Stimulated activated CD4-positive, alpha-beta T cell treated with anti-CD3 and anti-CD28 coated beads, Interleukin-12 subunit alpha, Interleukin-12 subunit beta, amount 100 ng/mL, for 4 hours (primary cell): ENCODE measurements at places on chromosomes 12 and 14.

DNA sequence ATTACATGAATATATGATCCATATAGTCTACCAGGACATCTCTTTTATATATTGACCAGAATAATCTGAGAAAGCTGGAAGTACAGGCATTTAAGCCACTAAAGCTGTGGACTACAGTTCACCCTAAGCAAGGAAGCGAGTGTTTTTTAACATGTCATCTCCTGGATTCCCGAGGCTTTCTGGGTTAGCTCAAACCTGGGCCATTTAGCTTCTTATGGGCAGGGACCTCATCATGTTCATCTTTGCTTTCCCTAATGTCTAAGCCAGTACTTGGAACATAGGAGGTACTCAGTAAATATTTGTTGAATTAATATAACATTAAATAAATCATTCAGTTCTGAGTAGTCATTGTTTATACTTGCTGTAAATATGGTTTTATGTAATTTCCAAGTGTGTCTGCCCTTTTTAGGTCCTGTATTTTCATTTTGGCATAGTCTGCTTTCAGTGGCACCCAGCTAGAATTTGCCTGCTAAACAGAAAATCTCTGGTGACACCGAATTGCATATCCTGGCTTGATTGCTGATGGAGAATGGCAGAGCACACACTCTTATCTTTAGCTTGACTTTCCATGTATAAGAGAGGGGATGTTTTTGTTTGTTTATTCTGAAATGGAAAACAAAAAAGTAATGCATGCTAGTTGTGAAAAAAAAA, 344.5 kb downstream of the ZFP36L1 start:
- DNase-seq = no peak

DNA sequence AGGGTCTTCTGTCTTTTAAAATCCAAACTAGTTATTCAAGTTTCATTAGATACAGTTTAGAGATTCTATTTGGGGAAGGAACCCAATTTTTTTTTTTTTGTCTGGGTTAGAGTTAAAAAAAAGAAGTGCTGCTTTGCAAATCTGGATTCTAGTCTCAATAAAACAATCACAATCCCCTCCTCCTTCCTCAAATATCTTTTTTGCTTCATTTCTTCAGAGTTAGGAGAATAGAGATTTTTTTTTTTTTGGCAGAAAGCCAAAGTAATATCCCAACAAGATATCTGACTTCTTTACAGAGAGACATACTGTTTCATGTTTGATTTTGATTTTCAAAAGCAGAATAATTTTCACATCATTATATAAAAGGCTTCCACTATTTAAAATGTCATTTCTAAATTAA, 201.9 kb downstream of the FOXN3 start:
- no peak for DNase-seq

DNA sequence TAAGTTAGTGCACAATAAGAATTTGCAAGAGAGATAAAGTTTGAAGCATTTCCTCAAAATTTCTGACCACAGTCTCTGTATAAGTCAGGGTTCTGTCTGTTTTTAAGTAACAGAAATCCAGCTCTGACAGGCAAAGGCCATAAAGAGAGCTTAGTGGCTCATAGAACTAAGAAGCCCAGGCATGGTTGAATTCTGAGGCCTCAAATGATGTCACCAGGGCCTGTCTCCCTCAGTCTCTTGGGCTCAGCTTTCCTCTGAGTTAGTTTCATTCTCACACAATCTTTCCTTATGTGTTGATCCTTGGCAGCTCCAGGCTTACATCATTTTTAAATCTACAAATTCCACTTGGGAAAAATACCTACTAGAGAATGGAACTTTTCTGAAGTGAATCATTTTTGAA, 173.4 kb upstream of the ATP2B1 start:
- DNase-seq = no peak

GRCh38 chr12:49413796-49414195, 46.5 kb downstream of the SPATS2 start:
- DNase-seq = no peak

DNA sequence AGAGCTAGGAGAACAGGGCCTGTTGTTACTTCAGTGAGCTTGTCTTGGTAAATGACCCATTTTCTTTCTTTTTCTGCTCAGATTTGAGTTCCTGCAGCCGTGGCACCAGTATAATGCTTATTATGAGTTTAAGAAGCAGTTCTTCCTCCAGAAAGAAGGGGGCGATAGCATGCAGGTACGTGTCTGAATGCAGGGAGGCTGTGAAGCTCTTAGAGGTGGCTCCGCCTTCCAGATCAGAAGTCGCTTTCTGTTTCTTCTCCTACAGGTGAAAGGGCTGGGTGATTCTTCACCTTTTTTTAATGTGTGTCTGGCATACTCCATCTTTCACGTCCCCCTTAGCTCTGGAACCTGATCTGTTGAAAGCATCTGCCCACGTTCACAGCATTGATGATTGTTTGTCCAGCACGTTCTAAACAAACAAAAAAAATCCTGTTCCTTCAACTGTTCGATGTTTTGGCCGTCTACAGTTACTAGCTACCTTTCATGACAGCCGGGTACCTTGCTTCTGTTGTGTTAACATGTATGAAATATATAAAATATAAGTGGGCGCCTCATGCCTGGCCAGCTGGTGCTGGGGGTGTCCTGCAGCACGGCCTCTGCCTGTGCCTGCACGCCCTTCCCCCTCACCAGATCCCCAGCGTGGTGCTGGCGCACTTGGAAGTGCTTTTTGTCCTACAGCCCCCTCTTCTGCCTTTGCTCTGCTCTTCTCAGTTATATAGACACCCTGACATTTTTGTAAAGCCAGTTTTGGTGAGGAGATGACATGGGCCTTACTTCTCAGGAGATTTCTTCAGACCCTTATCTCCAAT, 44.6 kb downstream of the SFSWAP start:
- no peak for DNase-seq

GRCh38 chr12:123720141-123720814, 8.1 kb downstream of the ATP6V0A2 start:
- DNase-seq = no peak

DNA sequence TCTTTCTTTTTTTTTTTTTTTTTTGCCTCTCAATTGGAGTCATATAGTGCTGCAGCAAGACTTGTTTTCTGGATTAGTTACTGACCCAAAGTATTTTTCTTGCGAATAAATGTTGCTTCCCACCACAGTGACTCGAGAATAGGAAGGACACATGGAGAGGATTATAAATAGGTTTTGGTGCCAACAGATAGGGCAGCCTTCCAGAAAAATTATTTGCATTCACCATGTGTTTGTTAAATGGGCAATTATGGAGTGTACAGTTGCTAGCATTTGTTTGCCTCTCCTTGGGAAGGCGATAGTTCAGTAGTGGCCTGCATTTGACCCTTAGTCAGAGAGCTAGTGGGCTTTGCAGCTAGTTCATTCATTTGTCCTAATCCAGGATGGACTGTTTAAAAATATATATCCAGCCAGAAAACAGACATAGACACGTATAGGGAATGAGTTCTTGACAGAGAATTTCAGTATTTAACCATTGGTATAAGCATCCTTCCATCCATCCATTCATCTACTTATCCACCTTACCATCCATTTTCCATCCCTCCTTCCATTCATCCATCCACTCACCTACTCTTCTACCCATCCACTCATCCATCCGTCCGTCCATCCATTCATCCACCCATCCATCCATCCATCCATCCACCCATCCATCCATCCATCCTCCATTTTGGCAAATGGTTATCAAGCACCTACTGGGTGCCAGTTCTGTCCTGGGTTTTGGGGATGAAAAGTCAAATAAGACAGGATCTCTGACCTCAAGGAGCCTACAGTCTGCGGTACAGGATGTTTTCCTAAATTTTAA, 67.5 kb downstream of the CHST11 start:
- no peak for DNase-seq

- no peak for DNase-seq
These were observed 693.0 kb downstream of the LRFN5 start for GRCh38 chr14:42299692-42300091.

- DNase-seq = no peak
These were observed 7.1 kb downstream of the SETD1B start for GRCh38 chr12:121810833-121811433.

GRCh38 chr12:109879351-109880042, 844 bp downstream of the GLTP start:
- no peak for DNase-seq

DNA sequence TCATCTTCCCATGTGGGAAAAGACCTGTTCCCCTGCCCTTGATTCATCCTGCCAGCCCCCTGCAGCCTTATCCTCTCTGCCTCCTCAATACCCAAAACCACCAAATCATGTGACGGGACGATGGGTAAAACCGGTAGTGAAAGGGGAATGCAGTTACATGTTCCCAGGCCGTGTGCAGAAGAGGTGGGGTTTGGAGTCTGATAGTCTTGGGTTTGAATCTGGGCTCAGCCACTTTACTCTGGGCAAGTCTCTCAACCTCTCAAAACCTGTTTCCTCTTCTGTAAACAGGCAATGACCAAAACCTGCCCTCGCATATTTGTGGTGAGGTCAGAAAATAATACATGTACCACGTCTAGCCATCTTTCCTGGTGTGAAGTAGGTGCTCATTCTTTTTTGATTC, 123.0 kb downstream of the PLXNC1 start:
- no peak for DNase-seq

DNA sequence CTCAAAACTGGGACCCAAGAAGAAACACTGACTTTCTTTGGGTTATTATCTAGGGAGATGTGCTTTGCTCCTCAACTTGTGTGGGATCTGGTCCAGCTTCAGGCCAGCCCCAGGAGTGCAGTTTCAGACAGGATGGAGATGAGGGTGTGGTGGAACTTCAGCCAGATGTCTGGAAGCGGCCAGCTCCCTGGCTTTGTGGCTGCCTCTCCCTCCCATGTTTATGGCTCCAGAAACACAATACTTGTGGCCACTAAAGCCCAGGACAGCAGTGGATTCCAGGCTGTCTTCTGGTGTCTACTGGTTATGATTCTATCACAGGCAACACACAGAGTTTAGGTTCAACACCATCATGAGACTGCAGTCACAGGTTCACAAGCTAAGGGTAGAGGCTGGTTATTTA, 44.2 kb upstream of the EMP1 start:
- no peak for DNase-seq

- no peak for DNase-seq
These were observed 16.2 kb downstream of the PYGL start for GRCh38 chr14:50928002-50928635.

GRCh38 chr14:104717137-104717536, 6.9 kb upstream of the ADSS1 start:
- no peak for DNase-seq

DNA sequence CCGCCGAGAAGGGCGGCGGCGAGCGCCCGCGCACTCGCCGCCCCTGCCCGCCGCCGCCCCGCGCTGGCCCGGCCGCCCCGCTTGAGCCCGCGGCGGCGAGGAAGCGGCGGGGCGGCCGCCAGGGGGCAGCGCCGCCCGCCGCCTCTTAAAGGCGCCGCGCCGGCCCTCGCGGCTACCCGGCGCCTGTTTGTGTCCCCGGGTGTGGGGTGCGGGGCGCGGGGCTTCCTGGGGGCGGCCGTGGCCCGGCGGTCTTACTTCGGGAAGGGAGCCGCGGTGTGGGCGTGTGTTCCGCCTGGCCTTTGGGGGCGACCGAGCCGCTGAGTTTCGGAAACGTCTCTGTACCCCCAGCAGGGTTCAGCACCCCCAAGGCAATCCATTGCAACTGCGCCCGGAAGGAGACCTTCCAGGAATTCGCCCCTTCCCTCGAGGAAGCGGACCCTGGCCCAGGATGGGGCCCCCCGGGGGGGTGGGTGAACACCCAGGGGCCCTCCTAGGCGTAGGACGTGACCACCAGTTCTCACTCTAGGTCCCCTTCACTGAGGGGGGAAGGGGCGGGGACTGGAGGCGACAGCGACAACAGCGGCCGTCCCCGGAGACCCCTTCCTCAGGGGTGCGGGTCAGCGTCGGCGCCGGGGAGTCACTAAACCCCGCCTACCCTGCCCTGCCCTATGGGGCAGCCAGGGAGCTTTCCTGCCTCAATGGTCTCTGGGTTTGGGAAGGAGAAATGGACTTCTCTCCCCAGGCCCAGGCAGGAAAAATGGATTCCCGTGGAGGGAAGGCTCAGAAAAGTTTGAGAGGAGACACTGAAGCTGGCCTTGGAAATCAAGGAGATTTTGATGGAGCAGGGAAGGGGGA, at the start of gene ITPK1:
ITPK1 (minus strand) TSS at position 105 of the 855 bp plus-strand sequence. CDS start 762 bp downstream, outside the sequence.
- DNase-seq = peak; percentile 53

DNA sequence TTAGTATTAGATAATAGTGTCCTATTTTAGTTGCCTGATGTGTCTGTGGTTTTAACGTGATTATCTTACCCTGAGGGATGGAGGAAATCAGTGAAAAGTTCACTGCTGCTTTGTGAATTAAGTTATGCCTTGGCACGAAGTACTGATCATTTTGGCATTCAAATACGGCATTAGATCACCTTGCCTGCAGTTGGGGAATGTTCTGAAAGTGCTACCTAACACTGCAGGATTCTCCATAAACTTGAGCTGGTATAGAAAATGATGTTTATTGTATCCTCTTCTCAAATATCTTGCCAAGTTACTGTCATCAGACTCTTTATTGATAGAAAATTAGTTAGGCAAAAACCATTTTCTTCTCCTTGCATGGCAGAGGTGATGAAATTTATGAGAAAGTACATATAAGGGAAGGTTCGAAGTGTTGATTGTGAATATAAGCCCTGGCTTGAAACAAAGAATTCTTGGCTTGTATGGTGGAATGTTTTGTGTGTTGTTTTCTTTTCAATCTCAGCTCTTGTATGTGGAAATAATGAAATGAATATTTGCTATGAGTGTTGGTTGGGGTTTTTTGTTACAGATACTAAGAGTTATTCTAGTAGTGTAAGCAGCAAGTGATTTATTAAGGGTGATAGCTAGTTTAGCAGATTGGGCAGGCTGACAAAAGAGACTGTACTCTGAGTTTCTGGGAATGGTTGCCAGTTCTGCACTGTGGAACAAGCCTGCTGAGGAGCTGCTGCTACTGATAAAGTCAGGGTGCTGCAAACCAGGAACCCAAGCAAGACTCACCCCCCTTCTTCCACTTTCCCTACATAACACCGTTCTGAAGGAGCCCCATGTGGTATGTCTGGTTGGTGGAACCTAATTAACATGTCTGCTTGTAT, 448.3 kb downstream of the PCNX1 start:
- DNase-seq = no peak

DNA sequence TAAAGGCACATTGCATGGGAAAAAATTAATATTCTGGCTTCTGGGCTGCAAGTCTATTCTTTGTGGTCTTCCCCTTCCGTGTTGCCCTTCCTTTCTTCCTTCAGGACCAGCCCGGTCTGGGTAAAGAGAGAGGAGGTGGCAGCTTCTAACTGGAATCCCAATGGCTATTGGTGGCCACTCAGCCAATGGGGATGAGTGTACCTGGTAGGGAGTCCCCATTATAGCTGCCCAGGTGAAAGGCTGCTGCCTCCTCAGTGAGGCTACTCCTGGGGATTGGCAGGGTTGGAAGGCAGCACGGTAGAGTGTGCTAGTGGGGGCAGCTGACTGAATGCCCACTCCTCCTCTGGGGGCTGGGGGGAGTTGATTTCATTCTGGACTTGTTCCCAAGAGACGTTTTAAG, 112.6 kb downstream of the RBM19 start:
- DNase-seq = no peak
